HS-5 (cell line): ENCODE measurements at places on chromosomes 6 and 20.
A peak's percentile ranks its signal among the peaks of the same experiment; 100 is the strongest.

DNA sequence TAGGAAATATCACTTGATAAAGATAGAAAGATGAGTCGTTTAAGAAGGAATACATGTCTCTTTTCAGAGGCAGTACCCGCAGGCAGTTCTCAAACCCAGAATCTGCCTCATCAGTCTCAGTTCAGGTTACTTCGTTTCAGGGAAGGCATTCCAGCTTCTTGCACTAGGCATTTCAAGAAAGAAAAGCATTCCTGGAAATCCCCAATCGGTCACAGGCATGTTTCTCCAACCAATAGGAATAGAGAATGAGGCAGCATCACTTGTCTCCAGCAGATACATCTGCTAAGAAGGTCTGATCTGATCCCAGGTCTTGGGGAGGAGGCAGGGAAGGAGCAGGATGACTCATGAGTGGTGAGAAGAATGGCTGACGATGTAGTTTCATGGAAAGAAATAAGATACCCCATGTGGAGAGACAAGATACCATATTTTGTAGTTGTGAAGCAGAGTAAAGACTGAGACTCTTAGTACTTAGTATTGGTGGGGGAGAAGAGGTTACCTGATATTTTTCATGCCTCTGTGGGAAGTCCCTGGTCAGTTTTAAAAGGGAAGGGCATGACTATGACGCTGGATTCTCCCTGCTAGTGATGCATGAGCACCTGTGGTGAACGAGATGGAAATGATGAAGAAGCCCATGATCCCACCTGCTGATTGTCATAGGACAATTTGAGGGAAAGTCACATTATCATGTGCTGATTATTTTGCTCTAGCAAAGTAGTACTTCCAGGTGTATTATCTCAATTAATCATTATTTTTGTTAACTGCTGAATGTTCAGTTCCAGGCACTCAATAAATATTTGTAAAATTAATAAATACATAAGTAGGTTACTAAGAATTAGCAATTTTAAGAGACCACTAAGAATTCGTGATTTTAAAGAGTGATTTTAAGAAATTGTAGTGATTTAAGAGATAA lies 20.3 kb upstream of the HLA-DRB1 start:
- peak; percentile 92 for DNase-seq

DNA sequence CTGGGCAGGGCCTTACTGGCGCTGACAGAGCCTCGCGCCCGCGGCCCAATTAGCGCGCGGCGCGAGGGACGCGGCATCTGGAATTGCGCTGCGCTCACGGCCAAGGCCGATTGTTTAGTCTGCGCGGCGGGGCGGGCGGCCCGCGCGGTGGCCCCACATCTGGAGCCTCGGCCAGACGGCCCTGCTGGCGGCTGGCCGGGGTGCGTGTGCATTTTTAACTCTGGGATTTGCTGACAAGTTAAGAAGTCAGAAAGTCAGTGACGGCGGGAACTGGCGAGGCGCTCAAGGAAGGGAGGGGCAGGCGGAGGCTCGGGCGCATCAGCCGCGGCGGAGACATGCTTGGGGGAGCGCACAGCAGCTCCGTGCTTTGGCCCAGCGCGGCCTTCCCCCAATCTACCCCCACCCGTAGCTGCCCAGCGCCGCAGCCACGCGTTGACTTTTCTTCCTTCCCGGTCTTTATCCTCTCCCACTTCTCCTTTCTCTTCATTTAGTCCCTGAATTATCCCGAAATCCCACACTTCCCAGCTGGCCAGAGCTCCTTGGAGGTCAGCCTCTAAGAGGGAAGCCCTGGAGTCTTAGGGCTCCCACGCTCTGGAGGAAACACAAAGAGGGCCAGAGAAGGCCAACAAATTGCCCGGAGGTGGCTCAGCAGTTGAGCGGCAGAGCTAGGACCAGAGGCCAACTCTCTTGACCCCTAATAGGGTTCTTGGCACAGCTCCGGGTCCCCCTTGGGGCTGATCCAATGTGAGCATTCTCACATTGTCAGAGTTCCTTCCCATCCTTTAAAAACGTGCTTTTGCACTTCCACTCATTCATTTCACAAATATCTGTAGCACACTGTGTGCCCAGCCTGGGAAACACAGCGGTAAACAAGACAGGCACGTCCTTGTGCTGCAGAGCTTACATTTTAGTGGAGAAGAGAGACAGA lies 40.8 kb upstream of the FOXP4 start:
- DNase-seq: peak; percentile 2

DNA sequence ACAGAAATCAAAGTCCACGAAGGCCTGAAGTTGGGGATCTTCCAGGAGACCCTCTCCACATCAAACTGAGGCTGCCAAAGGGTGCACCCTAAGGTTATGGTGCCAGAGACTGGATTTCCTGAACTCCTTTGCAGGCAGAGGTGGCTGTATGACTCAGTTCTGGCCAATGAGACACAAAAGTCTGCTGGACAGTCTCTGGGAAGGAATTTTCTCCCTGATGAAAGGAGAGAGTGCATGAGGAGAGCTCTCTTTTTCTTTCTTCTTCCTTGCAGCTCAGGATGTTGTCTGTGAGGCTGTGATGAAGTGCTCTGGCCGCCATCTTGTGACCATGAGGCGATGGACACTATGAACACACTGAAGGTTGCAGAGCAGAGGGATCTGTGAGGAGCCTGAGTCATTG lies 85.2 kb downstream of the MDGA1 start:
- no peak for DNase-seq

- no peak for DNase-seq
Measured at GRCh38 chr6:13398421-13398994, 70.2 kb upstream of the TBC1D7 start.

DNA sequence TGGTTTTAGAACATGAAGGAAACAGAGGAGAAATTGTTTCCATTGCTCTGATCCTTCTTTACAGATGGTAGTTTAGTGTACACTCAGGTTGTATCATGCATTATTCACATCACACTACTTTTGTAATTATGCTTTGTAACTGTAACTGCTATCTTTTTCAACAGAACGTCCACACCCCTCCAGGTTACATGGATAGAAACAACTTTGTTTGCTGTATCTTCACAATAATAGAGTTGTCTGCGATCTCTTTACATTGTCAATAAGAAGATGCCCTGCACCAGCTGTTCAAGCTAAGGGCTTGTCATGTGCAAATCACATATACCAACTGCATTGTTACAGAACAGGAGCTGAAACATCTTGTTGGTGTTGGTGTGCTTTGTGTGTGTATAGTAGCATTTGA lies 67.9 kb upstream of the MAP7 start:
- DNase-seq: no peak

DNA sequence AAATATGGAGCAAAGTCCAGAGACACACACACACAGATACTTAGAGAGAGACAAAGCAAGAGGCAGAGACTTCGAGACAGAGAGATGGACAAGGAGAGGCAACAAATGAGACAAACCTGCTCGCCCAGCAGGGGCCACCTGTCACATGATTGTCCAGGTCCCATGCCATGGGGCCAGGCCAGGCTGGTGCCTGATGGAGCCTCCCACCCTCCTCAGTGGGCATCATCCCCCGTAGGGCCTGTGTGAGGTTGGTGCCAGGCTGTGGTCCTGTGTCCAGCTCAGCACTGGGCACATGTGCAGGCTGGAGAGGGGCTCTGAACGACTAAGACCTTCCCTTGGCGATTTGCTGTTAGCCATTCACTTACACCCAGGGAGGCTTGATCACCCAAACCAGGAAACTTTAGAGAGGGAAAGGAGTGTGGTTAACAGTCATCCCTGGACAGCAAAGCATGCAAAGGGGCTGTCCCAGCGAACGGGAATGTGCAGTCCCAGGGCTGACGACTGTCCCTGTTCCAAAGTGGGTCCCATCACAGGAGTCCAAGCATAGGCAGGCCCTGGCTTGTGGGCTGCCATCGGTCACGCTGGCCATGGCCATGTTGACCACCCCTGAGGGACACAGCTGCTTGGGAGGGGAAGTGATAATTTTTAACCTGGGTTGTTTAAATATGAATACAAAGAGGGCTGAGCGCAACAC lies 38.4 kb upstream of the PHACTR3 start:
- DNase-seq: no peak

- peak; percentile 87 for DNase-seq
Measured at GRCh38 chr6:17417817-17418216, 24.4 kb downstream of the CAP2 start.

- no peak for DNase-seq
Measured at GRCh38 chr20:61053889-61054288, 198.2 kb upstream of the CDH4 start.

GRCh38 chr20:1887321-1887720 lies 7.9 kb upstream of the SIRPA start:
- DNase-seq: no peak

DNA sequence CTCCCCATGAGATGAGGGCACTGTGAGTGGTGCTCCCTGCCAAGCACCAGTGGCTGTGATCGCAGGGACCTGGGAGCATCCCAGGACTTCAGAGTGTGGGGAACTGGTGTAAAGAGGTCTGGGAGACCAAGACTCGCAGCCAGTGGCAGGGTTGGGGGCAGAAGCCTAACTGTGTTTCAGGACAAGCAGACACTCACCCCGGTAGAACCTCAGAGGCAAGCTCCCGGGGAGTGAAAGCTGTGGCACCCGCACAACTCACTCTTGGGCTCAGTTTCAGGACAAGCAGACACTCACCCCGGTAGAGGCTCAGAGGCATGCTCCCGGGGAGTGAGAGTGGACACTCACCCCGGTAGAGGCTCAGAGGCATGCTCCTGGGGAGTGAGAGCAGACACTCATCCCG lies 112.8 kb downstream of the ASXL1 start:
- no peak for DNase-seq

- no peak for DNase-seq
Measured at GRCh38 chr6:22035690-22036089, 261.1 kb downstream of the PRL start.

GRCh38 chr6:90385759-90386313 lies 89.2 kb upstream of the BACH2 start:
- no peak for DNase-seq

- DNase-seq: no peak
Measured at GRCh38 chr20:58987790-58988564, 6.9 kb downstream of the NELFCD start.

GRCh38 chr6:125658759-125659431 lies 90.5 kb upstream of the HEY2 start:
- peak; percentile 11 for DNase-seq

GRCh38 chr6:159092631-159093030 lies 47.8 kb upstream of the TAGAP start:
- DNase-seq: no peak

GRCh38 chr6:52352239-52353018 lies 9.5 kb upstream of the PAQR8 start:
- DNase-seq: peak; percentile 98

DNA sequence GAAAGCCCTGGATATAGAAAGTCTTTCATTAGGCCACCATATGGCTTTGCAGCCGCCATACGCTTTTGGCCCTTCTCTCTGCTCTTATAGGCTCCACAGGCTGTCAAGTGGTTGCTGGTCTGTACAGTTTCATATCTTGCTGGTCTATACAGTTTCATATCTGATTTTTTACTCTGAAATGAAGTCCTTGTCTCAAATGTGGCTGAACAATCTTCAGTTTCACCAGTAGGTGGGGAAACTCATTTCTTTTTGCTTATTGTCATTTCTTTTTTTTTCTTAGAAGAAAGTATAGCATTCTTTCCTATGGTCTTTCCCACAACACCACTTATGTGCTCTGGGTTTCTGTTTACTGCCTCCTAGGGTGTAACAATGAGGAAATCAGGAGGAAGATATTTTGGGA lies 771.4 kb upstream of the MMS22L start:
- no peak for DNase-seq

DNA sequence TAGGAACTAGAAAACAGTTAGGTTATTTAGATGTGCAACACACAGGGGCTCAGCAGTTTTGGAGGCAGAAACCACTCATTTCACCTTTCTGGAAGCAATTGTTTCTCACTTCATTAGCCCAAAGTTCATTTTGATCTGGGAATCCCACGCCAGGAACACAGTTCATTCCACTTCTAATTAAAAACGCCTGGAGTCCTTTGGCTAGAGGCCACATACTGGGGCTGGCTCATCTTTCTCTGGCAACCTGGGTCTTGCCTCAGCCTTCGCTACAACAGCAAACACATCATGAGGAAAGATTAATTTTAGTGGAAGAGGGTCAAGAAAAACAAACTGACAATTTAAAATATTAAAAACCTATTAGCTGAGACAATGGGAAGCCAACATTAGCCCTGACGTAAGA lies 69.7 kb downstream of the RFPL4B start:
- peak; percentile 29 for DNase-seq

DNA sequence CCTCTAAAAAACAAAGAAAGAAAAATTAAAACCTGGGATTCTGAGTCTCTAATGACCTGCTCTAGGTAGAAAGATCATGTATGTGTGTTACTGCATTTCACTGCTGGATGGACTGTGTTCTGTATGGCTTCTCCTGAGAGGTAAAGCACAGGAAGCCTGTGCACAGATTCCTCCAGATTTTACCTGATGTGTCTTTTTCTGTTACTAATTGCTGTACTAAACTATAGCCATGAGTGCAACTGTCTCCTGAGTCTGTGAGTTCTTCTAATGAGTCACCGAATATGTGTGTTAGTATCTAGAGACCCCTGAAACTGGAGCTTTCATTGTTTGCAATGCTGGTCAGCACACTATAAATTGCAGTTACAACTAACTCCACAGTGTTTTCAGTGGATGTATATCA lies 270.8 kb downstream of the CDKAL1 start:
- DNase-seq: no peak

GRCh38 chr6:56556751-56557540 lies 85.7 kb downstream of the DST start:
- DNase-seq: no peak
